ENCODE measurements at places on chromosomes 7 and 10.

DNA sequence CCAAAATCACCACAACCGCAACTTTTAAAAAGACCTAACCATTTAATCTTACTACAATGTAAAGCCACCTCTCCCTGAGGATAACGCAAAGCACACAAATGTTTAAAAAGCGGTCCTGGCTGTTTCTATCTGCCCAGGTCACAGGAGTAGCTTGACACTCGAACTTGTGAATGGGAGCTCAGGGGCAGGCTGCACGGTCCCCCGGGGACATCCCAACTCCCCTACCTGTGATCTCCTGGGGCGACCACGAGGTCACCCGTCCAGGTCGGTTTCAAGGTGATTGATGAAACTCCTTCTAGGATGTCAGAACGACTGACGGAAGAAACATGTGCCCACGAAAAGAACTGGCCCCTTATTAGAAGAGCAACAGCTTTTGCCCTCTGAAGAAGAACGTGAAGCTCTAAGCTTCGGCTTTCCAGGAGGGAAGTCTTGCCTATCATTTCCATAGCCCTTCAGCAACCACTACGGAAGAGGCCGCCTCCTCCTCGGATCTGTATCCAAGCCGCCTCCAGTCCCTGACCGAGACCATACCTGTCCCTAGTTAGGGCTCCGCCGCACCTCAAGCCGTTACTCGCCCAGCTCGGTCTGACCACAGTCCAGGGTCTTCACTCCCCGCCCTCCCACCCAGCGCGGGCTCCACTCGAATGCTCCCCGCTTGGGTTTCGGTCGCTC, 459 bp downstream of the CYCS start:
- DNase-seq: no peak

DNA sequence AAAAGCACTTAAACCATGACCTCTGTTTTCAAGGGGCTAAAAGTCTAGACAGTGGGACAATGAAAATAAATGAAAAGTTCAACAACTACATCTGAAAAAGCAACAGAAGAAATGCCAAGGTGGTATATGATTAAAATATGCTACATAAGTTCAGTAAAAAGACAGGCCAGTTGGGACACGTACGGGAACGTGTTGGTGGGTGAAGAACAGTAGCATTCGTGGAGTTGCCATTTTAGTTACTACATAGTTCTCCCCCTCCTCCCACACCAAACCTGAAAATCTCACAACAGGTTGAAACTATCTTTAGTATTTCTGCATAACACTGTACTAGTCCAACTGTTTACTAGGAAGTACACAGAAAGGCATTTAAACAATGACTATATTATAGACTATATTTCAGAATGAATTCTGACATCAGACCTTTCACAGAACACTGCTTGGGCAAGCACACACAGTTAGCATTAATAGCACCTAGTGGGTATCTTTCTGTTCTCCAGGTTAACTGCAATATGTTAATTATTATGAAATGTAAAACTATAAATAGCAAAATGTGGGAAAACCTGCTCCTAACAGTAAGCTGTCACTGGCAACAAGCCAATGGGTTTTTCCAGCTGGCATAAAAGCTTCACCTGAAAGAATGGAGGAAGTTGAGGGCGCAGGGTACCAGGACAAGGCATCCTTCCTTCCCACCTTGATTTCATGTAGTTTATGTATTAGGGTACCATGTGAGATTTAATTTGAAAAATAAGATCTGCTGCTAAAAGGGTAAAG, 135.0 kb downstream of the STRA8 start:
- DNase-seq: no peak

GRCh38 chr10:123327896-123328295, 173.7 kb downstream of the BUB3 start:
- no peak for DNase-seq

DNA sequence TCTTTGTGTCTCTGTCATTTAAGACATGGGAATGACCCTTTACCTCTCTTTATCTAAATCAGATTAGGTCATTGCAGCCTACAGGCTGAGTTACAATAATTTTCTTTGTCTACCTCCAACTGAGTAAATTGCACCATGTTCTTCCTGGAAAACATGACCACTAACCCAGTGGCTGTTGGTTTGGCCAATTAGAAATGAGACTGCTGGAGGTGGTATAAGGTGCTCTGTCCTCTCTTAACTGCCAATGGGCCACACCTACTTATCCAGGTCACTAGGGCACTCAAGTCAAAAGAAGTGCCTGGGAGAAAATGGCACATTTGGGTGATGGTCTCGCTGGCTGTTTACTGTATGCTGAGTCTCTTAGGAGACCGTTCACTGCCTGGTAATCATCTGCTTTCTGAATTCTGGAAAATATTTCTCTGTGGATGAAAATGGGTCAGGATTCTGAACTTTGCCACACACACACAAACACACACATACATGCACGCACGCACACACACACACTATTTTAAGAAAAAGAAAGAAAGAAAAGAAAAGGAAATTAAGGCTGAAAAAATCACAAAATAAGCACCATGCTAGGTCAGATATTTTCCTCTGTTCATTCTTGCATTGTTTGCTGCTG, 16.4 kb downstream of the STAMBPL1 start:
- DNase-seq: no peak

GRCh38 chr7:157012113-157012547, 1.7 kb upstream of the MNX1 start:
- DNase-seq: no peak

DNA sequence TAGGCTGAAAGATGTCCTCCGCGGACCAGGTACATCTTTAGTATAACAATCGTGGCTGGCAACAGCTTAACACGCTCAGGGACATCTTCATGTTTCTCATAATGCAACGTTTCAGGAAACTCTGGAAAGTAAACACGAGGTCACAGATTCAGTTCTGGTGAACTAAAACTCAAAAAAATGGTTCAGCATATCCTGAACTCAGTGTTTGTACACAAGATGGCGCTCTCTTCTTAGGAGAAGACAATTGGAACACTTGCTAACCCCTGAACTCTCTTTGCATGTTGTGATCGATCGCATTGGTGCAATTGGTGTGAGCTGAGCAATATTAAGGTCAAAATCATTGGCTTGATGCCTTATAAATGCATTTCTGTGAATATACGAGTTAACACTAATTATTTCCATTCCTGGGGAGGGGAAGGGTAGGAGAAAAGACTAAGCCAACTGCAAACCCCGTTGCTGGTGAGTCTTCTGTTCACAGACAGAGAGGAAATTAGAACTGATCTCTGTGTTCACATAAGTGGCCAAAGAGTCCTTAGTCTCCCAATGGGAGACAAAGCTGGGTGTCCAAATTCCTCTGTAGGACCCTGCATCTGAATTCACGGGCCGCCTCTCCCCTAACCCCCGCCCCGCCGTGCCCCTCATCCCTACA, 52.6 kb upstream of the FAM180A start:
- DNase-seq: no peak

GRCh38 chr7:28722684-28723083, 235.4 kb downstream of the TRIL start:
- no peak for DNase-seq

- DNase-seq: no peak
These were observed 72.1 kb downstream of the TMEM270 start for GRCh38 chr7:73933091-73933490.

- DNase-seq: no peak
These were observed 138.2 kb downstream of the PLCE1 start for GRCh38 chr10:94131885-94132284.

GRCh38 chr7:147261693-147262092, 1145.1 kb downstream of the CNTNAP2 start:
- DNase-seq: no peak

DNA sequence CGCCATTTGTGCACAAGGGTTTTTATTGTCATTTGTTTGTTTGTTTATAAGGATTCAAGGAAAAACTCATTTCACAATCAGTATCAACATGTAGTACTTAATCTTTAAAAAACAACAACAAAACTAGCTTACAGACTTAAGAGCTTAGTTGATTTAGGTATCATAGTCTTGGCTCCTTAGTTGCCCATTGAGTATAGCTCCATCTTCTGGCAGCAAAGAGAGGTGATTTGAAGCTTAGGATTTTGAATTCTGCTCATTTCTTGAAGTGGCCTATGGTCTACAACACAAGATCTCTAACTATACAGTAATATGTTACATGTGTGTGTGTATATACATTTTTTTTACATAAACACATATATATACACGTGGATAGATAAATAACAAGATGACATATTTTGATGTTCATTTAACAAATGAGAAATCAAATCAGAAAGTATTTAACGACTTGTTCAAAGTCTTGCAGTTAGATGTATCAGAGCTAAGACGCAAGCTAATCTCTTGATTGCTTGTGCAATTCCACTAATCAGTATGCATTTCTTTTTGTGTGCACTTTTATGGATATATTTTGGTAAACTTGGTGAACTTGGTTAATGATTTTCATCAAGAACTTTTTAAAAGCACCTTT, 307.3 kb downstream of the CAMK1D start:
- DNase-seq: no peak

- no peak for DNase-seq
These were observed 19.6 kb downstream of the ITIH5 start for GRCh38 chr10:7647062-7647664.

GRCh38 chr7:11480143-11480542, 351.9 kb downstream of the THSD7A start:
- DNase-seq: no peak

- DNase-seq: no peak
These were observed 261.4 kb downstream of the BAMBI start for GRCh38 chr10:28938745-28939144.

DNA sequence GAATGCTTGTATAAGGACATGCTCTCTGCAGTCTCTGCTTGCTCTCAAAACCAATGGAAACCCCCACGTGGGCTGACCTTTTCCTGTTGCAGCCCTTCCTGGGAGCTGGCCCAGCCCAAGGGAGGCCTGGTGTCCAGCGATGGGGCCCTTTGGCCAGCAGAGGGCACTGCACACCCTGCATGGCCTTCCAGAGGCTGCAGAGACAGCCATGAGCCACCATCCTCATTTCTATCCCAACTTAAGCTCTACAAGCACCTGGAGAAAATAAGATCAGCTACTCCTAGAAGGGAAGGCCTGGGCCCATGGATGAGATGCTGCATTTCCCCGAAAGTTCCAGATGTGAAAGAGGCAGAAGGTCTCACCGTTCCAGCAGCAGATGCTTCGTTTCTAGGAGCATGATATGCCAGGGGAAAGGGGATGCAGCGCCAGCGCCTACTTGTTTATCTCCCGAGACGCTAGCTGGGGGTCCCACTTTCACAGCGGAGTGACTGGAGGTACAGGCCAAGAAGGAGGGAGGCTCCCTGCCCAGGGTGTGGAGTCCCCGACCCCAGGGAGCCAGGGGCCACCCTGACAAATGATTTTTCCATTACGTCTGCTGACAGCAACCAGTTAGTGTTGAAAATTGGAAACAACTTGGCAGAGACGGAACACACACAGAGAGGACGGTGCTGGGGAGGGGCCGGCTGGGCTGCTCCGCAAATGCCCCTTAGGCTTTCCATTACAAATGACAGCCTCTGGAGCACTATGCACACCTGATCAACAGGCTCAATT, 106.4 kb downstream of the ZRANB1 start:
- DNase-seq: peak; percentile 37

DNA sequence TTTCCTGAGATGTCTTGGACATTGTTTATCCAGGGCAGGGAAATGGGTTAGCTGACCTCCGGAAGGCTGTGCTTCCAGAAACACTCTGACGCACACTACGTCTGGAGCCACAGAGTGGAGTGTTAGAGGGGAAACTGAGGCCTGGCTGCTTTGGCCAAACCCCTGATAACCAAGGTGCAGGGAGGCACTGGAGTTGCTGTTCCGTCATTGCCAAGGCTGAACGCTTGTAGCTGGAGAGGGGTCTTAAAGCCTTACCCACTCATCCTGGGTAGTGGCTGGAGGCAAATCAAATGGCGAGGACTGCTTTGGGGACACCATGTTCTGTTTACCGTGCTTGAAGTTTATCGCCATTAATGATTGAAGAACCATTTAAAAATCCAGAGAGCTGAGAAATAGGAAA, 604.1 kb upstream of the FOXK1 start:
- DNase-seq: no peak

Measured in CD4-positive, alpha-beta T cell (primary cell).